ENCODE measurements at places on chromosomes 7 and 10.

- no peak for DNase-seq
Observed at GRCh38 chr7:22859641-22860290, 37.1 kb upstream of the TOMM7 start.

GRCh38 chr10:127565583-127565982, 16.5 kb downstream of the NPS start:
- no peak for DNase-seq

GRCh38 chr7:152869041-152869676, 109.6 kb downstream of the ACTR3B start:
- DNase-seq = no peak

DNA sequence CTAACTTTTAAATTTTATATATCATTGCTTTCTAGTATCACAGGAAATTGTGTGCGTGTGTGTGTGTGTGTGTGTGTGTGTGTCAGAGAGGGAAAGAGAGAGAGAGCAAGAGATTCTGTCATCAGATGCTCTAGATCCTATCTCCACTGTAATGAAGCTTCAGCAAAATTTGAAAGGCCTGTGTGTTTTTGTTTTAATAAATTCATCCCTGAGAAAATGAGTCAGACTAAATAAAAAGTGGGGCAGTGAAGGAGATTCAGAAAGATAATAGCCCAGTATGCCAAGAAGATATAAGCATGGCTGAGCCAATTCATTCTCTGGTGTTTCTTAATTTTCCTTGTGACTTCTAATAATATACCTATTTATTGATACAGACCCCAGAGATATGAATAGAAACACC, 184.2 kb upstream of the TMEM196 start:
- no peak for DNase-seq

- DNase-seq = no peak
Observed at GRCh38 chr7:23072922-23073321, 32.7 kb upstream of the KLHL7 start.

GRCh38 chr10:131425752-131426533, 114.4 kb upstream of the TCERG1L start:
- no peak for DNase-seq

- DNase-seq = no peak
Observed at GRCh38 chr10:58513188-58514110, 777 bp downstream of the BICC1 start.

DNA sequence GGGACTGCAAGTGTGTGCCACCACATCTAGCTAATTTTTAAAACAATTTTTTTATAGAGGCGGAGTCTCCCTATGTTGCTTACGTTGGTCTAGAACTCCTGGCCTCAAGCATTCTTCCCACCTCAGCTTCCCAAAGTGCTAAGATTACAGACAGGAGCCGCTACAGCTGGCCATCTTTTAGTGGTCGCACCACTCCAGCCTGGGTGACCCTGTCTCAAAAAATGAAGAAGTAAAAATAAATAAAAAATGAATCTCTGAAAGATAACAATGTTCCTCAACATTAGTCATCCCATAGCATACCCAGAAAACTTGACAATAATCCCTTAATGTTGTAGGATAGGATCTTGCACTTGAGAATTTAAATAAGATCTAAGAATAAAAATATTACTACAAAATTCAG, 18.2 kb downstream of the WBP1L start:
- no peak for DNase-seq

Data from T-helper 22 cell (primary cell).